Activated B cell treated with CpG ODN at 0.5 μM for 24 hours (primary cell): ENCODE measurements at places on chromosomes 7 and 10. TPM values are rescaled to one million over a fixed set of nuclear protein-coding genes. Genes with fewer than 3 reads are reported as not detected.

PRKCQ gene
- total RNA-seq, result 0.07 and 0.11 TPM in 2 replicates

PNLIPRP3 gene
- not detected in 2 replicates for total RNA-seq

GRID2IP gene
- total RNA-seq, result 0.93 and 1.3 TPM in 2 replicates

DNA sequence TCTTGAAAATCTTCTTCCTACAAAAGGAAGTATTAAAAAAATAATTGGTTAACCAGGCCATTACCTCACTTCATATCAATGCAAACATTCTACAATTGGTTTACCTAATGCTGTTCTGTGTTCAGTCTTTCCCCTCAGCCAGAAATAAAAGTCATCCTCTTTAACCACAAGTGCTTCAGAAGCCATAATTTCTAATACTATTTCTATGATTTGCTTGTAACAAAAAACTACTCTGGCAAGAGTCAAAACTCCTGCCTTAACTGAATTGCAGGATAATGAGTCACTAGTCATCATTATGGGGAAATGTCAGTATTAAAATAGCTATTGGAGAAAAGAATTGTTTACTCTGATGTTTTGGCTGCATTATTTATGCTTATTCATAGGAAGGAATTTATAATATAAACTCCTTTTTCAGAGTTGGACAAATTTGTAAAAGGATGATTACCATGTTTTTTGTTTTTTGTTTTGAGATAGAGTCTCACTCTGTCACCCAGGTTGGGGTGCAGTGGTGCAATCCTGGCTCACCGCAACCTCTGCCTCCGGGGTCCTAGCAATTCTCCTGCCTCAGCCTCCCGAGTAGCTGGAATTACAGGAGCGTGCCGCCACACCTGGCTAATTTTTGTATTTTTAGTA, 55.5 kb upstream of the ODAD2 start:
- no peak overlapping the region for H3K4me3 ChIP-seq
- no peak overlapping the region for H3K27ac ChIP-seq
- H3K36me3 ChIP-seq, result peaks cover 11% of the 10 kb centered on the region
- no peak for DNase-seq

GRCh38 chr7:157087646-157088045, 51.1 kb upstream of the UBE3C start:
- no peaks in the 10 kb centered on the region for H3K4me1 ChIP-seq
- no peak for DNase-seq
- H3K4me3 ChIP-seq, result no peak overlapping the region
- H3K27me3 ChIP-seq, result peaks cover 4% of the 10 kb centered on the region
- no peak overlapping the region for H3K27ac ChIP-seq
- no peaks in the 10 kb centered on the region for H3K36me3 ChIP-seq
